ENCODE measurements at places on chromosomes 13 and 19. TPM values are rescaled to one million over a fixed set of nuclear protein-coding genes. Genes with fewer than 3 reads are reported as not detected.

DCLK1 gene
- 3.9 TPM for total RNA-seq

FUT3 gene
- not detected for total RNA-seq

PRTN3 gene
- not detected for total RNA-seq

POU2F2 gene
- total RNA-seq = 3.2 TPM

C3 gene
- not detected for total RNA-seq

ZNF708 gene
- total RNA-seq = 10.4 TPM
